ENCODE measurements at places on chromosomes 4 and X.

DNA sequence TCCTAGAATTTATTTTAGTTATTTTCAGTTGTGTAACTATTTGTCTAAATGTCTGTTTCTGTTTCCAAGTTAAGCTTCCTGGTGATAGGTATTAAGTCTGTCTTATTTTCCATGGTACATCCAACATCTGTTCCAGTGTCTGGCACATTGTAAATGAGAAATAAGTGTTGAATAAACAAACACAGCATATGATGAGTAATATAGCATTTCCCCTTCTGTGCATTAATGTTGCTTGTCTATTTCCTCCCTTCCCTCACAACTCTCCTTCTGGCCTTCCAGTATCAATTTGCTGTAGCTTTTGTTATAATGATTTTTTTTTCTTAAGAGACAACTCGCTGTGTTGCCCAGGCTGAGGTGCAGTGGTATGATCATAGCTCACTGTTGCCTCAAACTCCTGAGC lies 36.1 kb downstream of the COPS4 start:
- DNase-seq, result no peak

DNA sequence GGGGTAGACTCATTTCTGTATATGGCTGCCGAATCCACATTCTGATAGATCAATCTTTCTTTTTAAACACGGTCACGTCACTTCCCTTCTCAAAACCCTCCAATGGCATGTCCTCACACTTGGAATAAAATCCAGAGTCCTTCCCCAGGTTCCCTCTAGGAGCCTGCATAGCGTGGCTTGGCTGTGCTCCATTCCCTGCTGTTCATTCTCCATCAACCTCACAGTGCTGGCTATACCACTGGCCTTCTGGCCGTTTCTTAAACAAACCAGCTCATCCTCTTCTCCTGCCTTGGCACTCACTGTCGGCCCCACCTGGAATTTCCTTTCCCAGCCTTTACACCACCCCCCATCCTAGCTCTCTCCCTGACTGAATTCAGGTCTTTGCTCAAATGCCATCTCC lies 77.1 kb downstream of the RBM47 start:
- no peak for DNase-seq

DNA sequence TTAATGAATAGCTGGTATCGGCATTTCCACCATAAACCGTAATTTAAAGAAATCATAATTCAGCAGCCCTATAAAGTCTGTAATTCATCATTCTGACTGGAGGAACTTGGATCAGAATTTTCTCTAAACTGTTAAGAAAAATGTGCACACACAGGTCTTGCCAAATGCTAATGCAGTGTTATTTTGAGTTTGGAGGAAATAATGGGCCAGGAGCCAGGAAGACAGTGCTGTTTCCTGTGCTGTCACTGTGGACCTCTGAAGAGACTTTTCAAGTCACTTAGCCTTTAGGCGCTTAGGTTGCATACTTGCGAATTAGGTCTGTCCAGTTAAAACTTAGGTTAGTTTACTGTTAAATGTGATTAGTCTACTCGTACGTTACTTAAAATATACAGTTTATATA lies 137.5 kb upstream of the ANXA3 start:
- DNase-seq, result no peak

DNA sequence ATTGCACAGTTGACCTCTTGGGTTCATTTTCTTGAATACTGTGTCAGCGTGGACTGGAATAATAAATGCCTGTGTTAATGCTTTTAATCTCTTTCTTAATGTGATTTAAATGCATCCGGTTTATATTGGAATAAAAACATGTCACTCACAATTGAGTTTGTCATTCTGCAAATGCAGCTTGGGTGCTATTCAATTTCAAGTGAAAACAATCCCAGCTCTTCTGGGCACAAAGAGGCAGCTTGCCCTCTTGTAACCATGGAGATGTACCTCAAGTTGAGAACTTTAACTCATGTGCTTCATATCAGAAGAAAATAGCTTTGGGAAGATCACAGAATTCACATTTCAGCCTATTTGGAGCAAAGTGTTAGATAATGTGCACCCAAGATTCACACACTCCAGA lies 355.7 kb upstream of the GNPDA2 start:
- DNase-seq, result no peak

GRCh38 chrX:133630362-133630761 lies 215.1 kb upstream of the GPC4 start:
- DNase-seq, result no peak

DNA sequence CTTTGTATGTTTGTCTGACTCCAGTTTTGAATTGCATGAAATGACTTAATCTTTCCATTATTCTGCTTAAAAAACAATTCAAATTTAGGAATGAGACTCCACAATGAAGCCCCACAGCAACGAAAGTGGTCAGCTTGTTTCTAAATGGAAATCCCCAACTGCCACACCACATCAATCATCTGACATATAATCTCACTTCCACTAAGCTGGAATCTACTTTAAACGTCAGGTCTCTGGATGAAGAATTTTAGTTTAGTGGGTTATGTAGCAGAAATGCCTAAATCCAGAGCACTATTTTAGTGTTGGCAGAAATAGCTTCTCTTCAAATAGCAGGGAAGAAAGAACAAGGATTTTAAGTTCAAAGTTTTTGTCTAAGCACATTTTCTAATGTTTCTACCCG lies 1.7 kb upstream of the BMP2K start:
- no peak for DNase-seq
